ENCODE measurements at places on chromosomes 3 and 15.

DNA sequence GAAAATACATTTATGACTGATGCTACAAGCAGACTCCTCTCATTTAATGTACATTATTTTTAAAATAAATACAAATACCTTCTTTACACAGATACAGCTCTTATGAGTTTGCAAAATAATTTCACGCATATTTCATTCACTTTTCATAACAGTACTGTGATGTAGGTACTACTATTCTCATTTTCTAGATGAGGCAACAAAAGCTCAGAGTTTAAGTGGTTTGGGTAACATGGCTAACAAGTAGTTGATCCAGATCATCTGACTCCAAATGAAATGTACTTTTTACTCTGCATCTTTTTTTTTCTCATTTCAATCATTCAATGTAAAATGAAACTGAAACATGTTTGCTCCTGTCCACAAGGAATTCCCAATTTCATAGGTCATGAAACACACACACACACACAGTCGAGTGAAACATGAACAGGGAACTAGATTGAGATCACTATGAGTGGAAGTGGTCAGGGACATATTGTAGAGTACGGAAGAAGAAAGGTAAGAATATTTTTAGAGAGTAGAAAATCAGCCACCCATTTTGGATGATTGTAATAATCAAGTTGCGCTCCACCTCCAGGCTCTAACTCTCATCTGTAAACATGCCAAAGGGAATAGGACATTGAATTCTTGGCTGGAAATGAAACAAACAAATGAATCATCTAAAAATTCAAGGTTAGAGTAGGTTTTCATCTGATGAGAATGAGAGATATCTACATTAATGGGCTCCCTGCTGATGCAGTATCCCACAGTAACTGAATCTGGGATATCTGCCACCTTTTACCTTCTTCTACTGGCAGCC lies 92.4 kb downstream of the CLDN1 start:
- DNase-seq = no peak

DNA sequence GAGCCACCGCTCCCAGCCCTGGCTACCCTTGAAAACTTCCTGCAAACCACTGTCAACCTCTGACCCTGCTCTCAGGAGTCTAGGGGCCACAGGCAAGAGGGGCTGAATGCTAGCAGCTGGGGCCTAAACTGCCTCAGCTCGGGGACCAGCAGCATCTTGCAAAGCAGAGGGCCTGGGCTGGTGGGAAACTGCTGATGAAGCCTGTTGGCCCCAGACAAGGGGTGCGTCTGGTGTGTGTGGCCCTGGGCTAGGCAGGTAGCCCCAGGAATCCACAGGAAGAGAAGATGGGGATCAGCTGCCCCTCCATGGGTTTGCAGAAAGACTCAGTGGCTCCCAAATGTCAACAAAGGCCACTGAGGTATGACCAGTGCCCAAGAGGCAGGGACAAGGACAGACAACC lies 8.2 kb upstream of the POLG start:
- no peak for DNase-seq

DNA sequence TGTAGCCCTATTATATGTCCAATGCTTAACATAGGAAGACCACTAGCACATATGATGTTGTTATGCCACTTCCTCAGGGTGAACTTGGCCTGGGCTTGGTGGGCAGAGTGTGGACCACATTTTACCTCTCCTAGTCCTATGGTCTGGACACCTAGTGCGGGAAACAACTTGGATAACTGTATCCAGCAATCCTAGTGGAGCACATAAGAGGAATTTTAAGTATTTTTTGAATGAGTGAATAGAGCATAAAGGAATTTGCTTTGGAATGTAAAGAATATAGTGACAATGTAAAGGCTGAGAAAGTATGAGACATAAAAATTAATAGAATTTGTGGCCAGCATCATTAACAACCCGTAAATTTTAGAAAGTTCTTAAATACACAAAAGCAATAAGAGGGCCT lies 528.9 kb downstream of the IGSF11 start:
- no peak for DNase-seq

DNA sequence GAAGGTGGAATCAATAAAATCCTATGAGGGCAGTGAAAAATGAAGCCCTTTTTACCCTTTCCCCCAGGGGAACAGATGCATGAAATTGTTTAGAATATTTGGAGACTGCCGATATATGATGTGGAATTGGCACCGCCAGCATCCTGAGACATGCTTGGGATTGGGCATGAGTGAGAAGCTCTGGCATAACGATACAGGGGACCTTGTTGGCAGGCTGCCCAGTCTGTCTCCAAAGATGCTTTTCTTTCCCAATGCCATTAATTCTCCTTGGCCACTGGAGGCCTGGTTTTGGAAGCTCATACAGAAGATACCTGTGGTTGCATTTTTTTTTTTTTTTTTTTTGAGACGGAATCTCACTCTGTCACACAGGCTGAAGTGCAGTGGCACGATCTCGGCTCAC lies 800.6 kb upstream of the LMCD1 start:
- DNase-seq = no peak

DNA sequence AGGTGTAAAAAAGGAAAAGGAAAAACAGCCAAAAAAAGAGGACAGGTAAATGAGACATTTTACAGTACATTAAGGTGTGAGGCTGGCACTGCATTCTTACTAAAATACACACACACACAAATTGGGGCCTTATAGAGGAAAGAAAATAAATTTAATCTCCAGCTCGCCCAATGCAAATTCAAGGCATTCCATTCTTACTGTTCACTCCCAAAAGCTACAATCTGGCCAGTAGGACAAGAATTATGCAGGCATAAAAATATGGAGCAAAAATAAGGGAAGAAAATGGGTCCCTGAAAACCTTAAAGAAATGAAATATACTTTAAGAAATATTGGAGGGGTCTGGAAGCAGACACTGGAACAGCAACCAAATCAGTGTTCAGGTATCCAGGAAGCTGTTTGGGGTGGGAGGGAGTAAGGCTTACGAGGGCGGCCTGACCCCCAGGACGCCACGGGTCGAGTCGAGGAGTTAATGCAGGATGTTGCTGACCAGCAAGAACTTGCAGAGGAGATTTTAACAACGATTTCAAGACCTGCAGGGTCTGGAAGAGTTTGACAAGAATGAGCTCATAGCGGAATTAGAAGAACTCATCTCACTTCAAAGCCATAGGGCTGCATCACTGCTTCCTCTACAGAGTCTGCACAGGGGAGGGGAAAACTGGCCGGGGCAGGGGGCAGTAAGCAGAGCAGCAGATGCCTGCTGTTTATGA lies 245.5 kb downstream of the TBL1XR1 start:
- DNase-seq = no peak

DNA sequence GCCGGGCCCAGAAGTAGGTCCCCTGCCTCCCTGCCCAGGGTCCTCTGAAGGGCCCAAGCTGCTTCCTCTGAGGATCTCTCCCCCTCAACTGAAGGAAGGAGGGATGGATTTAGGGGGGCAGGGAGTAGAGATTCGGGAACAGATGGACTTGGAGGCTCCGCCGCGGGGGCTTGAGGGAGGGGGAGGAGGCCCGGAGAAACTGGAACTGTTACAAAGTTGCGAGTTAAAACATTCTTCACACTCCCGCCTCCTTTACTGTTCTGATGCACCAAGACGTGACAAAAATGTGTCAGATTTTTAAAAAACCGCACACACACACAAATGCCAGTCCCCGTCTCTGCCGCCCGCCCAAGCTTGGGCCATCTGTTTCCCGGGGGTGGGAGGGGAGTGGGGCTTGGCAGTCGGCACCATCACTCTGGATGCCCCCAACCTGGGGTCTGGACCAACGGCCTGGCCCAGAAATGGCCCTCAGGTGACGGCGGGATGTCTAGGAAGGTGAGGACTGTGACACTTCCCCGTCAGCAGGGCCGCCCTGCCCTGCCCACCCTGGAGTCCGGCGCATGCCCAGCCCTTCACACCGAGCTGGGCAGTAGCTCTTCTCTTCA lies 25.0 kb upstream of the LINGO1 start:
- no peak for DNase-seq

DNA sequence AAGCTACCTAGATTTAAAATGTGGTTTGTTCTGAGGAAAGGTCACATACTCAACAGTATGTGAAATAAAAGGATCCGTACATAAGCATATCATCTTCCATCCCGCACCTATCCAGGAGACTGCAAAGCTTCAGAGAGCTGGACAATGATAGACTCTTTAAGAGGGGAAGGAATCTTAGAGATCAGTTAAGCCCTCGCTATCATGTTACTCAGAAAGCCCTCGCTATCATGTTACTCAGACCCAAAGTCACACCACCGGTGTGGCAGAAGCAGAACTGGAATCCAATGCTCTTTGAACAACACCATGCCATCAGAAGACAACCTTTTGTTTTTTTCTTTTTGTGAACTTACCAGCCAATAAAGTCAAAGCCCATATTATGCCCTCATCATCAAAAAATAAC lies 5.8 kb downstream of the ANO10 start:
- DNase-seq = no peak

DNA sequence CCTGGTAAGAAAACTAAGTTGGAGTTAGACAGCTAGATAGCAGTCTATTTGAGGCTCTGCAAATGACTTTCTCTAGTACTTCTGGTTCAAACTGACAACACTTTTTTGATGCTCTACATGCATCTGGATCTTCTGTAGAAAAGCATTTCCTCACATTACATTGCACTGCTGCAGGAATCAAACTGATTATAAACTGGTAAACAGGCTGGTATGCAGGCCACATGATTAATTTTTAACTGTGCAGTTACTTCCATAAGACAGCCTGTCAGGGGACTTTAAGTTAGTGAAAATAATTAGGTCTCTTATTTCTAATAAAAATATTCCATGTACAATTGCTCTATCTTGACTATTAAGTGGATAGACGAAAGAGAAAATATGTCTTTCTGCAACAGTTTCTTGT lies 550.0 kb upstream of the ALCAM start:
- no peak for DNase-seq

DNA sequence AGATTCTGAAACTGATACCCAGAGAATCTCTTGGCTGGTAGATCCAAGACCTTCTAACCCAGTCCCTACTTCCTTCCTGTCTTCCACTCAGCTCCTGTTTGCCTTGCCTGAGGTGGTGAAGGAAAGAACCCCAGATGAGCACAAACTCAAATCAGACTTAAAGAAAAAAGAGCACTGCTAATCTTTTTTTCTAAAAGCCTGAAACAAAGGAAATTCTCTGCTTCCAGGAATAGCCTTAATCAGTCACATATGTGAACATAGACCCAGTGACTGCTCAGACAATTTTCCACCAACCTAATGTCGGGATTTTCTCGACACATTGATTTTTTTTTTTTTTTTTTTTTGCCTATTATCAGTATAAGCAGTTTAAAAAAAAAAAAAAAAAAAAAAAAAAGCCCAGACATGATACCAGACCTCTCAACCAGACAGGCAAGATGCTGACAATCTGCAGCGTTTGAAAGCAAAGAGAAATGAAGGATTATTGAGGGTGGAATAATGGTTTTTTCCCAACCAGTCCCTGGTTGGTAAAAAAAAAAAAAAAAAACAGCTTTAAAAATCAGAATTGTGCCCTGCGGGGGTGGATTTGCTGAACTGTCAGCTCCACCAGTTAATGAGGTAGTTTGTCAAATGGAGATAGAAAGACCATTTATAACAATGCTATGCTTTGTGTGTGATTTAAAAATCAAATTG lies 256.8 kb upstream of the RARB start:
- DNase-seq = no peak

- no peak for DNase-seq
Observed at GRCh38 chr3:11434017-11434526, 161.9 kb downstream of the ATG7 start.

DNA sequence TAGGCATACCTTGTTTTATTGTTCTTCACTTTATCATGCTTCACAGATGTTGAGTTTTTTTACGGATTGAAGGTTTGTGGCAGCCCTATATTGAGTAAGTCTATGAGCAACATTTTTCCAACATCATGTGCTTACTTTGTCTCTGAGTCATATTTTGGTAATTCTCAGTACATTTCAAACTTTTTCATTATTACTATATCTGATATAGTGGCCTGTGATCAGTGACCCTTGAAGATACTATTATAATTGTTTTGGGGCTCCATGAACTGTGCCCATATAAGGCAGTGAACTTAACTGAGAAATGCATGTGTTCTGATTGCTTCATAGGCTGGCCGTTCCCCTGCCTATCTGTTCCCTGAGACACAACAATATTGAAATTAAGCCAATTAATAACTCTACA lies 42.8 kb upstream of the NSMCE3 start:
- no peak for DNase-seq

DNA sequence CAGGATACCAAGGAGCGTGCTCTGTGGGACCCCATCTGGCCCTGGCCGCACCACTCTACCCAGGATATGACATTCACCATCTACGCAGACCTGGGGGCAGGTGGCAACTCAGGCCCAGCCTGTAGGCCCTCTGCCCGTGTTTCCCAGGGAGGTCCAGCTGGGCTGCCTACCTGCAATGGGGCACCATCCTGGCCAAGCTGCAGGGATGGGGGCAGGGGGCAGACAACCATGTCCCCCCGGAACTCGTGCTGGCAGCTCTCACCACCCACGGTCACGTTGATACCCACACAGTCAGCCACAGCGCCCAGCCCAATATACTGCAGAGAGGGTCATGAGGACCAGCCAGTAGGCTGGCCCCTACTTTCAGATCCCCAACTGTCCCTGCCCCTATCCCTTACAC lies 7.9 kb downstream of the MST1R start:
- DNase-seq = no peak

DNA sequence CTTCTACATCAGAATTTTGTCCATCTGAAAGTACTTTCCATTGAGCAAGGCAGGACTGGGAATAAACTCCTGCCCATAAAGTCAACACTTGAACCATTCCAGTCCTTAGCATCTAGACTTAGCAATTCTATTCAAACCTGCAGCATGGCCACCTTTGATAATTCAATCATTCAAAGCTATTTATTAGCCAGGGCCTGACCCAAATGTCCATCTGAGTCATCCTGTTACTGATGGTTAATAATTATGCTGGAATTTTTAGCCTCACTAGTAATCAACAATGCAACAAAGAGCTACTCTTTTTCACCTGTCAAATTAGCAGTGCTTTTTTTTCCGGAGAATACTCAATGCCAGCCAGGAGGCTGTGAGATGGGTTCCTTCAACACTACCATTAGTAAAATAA lies 72.7 kb upstream of the SNRK start:
- no peak for DNase-seq

GRCh38 chr15:29087521-29088285 lies 181.9 kb downstream of the NSMCE3 start:
- DNase-seq = no peak

GRCh38 chr3:174340624-174341587 lies 518.2 kb upstream of the NAALADL2 start:
- DNase-seq = no peak

DNA sequence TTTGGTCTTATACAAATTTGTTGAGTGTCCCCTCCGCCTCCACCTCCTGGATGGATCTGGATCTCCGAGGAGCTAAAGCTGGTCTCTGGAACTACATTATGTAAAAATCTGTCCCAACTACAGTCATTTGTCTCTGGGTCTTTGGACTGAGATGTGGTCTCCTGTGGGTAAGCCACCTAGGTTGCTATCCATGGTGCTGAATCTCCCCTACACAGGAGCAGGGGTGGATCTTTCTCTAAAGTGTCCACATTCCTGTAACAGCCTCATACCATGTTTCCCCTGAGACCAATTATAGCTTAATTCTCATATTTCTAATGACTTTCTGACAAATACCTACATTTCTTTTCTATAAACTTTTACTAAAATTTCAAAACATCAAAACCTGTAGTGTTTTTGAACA lies 625.8 kb downstream of the TAFA4 start:
- DNase-seq = peak; percentile 6

All from CD8-positive, alpha-beta memory T cell (primary cell).